Hematopoietic multipotent progenitor cell treated with erythropoietin and hydrocortisone succinate and interleukin-3 and kit ligand, for 6 days (in vitro differentiated cells): ENCODE measurements at places on chromosomes 11 and 22.

DNA sequence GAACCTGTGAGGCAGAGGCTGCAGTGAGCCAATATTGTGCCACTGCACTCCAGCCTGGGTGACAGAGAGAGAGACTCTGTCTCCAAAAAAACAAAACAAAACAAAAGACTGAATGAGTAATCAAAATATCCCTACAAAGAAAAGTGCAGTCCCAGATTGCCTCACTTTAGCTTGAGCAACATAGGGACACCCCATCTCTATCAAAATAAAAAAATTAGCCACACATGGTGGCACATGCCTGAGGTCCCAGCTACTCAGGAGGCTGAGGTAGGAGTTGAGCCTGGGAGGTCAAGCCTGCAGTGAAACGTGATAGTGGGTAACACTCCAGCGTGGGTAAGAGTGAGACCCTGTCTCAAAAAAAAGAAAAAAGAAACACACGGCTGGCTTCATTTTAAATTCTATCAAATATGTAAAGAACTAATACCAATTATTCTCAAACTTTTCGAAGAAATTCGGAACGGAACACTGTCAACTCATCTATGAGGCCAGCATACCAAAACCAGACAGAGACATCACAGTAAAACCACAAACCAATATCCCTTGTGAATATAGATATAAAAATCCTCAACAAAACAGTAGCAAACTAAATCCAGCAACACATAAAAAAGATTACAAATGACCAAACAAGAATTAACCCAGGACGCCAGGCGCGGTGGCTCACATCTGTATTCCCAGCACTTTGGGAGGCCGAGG, 12.9 kb downstream of the CHEK2 start:
- DNase-seq = no peak

DNA sequence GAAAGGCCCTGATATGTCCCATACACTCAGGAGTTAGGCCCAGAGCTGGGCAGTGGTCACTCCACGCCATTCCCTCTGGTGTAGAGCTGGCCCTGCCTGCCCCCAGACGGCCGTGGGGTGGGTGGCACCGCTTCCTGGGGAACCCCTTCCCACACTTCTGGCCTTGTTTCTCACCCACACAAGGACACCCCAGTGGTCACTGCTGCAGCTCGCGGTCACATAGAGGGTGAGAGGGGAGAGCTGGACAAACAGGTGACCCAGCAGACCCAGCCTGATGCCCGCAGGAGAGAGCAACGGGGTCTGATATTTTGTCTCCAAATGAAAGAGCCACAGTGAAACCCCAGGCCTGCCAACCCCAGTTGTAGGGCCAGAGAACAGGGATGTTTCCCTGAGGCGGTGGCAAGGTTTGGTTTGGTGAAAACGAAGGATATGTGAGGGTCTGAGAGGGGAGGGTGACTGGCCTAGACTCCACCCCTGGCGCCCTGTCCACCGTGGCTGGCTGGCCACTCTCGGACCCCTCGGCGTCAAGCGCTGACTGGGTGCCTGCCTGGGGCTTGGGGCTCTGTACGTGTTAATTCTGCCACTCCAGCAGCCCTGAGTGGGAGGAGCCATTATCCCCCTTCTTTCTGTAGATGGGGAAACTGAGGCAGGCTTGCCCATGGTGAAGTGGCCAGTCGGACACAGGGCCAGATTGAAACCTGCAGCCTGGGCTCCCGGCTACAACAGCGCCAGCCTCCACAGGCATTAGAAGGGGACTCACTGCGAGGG, 71.0 kb upstream of the PPARA start:
- no peak for DNase-seq

- DNase-seq = no peak
These were observed 96.3 kb downstream of the FAM76B start for GRCh38 chr11:95693298-95693697.

- no peak for DNase-seq
These were observed 31.8 kb downstream of the YPEL1 start for GRCh38 chr22:21703684-21704316.

GRCh38 chr11:96167787-96168186, 175.2 kb downstream of the MAML2 start:
- DNase-seq = no peak

DNA sequence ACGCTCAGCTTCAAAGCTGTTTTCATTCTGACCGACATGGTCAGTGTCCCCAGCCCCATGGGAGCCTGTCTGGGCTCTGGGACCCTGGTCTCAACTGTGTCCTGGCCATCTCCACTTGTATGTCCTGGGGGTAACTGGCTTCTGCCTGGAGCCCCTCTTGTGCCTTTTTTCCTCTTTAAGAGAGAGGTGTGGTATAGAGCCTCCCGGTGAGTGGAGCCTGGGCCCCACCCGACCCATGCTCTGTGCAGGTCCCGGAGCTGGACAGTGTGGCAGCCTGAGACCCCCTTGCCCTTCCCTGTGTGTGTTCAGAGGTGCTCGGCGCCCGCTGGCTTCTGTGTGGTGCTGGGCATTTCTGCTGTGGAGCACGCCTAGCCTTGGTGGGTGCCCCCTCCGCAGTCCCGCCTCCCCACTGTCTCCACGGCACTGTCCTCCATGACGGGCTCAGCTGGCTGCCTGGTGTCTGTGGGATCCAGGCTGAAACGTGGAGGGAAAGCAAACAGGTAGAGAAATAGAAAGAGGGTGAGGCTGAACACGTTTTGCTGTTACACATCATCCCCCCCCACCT, 74.9 kb downstream of the PARVB start:
- no peak for DNase-seq

DNA sequence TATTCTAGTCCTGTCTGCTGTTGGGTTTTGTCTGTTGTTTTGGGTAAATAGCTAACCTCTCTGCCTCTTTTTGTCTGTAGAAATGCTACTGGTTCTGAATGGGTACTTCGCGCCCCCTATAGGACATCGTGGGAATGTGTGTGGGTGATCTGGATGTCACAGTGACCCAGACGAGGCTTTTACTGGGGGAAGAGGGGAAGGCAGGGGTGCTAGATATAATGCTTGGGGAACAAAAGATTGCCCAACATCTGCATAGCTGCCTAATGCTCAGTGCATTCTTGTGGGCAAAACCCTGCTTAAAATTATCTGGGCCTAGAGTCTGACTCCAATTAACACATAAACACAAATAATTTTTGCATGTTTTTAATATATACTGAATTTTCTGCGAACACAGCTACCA, 57.7 kb downstream of the BMAL1 start:
- DNase-seq = peak; percentile 82

- no peak for DNase-seq
These were observed 44.4 kb upstream of the BARX2 start for GRCh38 chr11:129331217-129331616.

DNA sequence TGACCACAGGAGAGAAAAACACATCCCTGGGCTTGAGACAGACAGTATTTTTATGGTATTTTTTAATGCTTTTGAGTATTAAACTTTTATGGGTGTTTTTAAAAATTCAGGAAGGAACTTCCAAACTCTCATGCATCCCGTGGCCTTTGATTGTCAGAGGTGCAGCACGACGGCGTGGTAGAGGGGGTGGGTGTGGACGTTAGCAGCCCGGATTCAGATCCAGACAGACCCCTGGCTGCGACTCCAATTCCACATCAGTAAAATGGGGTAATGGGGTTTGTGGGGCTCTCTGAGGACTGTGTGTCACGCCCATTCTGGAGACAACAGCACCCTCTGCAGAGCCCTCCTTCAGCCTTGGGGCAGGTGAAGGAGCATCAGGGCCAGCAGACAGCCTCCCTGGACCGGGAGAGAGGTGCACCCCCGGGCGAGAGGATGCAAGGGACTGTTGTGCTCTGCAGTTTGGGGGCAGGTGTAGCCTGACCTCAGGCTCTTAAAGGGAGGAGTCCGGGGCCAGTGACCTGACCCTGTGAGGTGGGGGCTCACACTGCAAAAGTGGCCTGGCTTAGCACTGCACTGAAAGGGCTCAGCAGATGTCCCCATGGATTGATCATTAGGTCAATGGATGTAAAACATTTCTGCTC, 1024.3 kb downstream of the TBC1D22A start:
- DNase-seq = no peak

DNA sequence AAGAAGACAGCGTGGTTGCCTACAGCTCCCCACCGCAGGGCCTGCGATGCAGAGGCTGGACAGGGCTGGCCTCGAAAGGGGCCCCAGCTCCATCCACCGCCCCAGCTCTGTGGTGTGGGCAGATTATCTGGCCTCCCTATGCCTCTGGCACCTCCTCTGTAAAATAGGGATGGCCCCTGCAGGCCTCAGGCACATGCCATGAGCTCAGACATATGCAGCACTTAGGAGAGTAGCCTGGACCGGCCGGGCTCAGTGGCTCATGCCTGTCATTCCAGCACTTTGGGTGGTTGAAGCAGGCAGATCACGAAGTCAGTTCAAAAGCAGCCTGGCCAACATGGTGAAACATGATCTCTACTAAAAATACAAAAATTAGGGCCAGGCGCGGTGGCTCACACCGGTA, 7.4 kb downstream of the APOBEC3D start:
- no peak for DNase-seq

DNA sequence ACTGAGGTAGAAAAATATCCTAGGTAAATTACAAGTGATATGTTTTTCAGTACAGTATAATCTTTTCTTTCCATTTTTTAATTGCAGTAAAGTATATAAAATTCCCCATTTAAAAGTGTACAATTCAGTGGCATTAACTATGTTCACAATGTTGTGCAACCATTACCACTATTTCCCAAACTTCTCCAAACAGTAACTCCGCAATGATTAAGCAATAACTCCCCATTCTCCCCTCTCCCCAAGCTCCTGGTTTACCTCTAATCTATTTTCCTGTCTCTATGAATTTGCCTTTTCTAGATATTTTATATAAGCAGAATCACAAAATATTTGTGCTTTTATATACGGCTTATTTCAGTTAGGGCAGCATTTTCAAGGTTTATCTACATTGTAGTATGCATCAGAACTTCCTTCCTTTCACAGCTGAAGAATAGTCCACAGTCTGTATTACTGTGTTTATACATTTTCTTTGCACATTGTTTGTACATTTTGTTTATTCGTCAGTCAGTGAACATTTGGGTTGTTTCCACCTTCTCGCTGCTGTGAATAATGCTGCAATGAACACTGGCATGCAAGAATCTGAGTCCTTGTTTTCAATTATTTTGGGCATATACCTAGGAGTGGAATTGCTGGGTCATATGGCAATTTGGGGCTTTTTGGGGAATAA, 110.7 kb downstream of the RPL27A start:
- no peak for DNase-seq

- DNase-seq = no peak
These were observed 43.2 kb upstream of the BLID start for GRCh38 chr11:122159173-122159721.

- no peak for DNase-seq
These were observed 12.3 kb downstream of the HYOU1 start for GRCh38 chr11:119044708-119045107.
